ENCODE measurements at places on chromosomes 1 and 21.

GRCh38 chr1:83087851-83088250, 911.1 kb downstream of the TTLL7 start:
- no peak for DNase-seq

DNA sequence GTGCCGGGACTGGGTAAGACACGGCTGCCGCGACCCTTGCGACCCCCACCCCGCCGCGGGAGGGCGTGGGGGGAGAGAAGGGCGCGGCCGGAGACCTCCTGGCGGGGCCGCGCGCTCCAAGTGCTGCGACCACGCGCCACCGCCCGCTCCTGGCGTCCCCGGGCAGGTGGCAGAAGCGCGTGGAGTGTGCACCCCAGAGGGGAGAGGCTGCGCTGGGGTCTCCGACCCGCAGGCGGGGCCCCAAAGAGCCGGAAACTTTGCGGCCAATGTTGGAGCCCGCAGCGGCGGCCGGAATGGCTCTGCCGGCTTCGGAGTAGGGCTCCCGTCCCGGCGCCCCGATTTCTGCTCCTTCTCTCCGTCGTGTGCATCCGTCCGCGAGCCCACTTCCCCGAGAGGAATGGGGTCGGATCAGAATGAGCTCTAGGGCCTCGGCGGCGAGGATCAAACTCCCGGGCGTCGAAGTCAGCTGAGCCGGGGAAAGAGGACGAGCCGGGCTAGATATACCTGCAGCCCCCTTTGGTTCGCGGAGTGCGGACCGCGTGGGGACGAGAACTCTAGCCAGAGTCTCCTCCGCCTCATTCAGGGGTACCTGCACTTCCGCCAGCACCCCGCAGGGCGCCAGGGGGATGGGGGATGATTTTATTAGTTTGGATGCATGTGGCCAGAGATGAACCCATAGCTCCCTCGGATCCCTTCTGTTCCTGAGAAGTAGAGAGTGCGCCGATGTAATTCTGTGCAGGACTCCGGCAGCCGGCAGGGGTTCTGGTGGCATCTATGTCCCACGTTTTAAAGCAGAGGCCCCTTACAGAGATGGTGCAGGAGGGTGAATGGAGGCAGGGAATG, 751 bp downstream of the STUM start:
- peak; percentile 1 for DNase-seq

GRCh38 chr1:151130987-151131586, 15.3 kb downstream of the SEMA6C start:
- DNase-seq: peak; percentile 61

DNA sequence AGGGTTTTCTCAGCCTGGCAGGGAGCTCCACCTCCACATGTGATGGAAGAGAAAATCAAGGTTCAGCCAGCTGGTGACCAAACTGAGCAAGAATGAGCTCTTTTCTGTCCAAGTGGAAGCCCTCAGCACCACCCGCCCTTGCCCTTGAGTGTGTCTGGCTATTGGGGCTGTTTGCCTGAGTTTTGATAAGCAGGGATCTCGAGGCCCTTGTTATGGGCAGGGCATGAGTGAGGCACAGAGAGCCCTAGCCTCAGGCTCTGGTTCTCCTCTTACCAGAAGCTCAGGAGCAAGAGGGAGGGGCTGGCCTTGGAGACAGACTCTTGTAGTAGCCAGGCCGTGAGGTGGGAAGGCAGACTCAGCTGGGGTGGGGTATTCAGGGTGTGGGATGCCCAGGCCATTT, 37.5 kb upstream of the ARF1 start:
- DNase-seq: no peak

- DNase-seq: no peak
Observed at GRCh38 chr21:30234643-30235042, 18.7 kb upstream of the CLDN8 start.

GRCh38 chr1:25643929-25644328, 27.3 kb downstream of the MAN1C1 start:
- no peak for DNase-seq

DNA sequence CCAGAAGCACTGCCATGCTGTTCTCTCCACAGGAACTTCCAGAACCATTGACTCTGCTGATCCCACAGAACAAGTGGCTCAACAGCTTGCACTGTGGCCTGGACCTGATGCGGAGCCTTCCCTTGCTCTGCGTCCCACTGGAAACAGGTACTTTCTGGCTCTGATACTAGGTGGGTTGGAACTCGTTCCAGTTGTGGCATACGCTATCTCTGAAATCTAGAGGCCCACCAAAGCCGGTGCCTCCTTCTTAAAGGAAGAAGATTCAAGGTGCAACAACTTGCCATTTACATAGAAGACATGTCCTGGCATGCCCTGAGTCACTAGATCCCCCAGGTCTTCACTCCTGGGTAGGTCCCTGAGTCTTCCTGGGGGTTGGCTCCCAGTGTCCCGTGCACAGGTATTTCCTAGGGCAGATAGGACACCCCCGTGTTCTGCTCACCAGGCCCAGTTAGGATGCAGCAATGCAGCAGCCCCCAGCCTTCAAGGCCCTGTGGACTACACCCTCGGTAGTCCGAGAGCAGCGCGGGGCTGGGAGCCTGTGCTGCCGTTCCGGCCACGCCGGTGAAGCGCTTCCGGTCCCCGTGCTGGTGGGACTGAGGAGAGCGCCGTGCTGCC, 10.8 kb upstream of the PCBP3 start:
- no peak for DNase-seq

GRCh38 chr1:57423656-57424211, at the start of gene DAB1:
Gene DAB1 (minus strand): TSS chr1:57424060. CDS start chr1:57291030, 133,030 bp downstream.
- DNase-seq: no peak

GRCh38 chr1:9438431-9439073, 100.7 kb upstream of the SLC25A33 start:
- DNase-seq: no peak

DNA sequence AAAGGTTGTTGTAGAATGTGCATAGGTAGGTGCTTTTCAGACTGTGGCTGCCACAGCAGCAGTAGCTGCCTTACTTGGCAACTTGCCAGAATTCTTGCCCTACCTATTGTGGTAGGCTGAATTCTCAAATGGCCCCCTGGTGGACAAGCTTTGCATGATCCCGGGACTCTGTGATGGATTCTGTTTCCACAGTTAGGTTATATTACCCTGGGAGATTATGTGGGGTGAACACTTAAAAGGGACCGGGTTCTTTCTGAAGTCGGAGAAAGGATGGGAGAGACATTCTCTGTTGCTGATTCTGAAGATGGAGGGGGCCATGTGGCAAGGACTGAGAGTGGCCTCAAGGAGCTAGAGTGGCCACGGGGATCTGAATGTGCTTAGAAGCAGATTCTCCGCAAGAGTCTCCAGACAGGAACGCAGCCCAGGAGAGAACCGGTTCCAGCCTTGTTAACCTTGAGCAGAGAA, 32.1 kb upstream of the KCNE1 start:
- DNase-seq: peak; percentile 33

DNA sequence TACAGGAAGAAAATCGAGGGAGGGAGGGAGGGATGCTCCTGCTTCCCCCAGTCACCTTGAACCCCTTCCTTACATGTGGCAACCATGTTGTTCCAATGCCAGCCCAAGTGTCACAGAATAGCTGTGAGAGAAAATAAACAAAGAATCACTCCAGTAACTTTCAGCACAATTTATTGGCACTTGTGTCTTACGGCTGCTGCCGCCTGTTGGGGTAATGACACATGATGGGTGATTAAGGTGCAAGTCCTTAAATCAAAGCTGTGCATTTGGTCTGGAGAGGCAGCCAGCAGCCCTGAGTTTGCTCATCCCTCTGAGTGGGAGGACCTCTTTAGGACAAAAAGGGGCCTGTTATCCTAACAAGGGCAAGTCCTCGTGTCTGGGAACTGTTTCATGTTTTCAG, 377.7 kb downstream of the PCP4 start:
- DNase-seq: no peak

DNA sequence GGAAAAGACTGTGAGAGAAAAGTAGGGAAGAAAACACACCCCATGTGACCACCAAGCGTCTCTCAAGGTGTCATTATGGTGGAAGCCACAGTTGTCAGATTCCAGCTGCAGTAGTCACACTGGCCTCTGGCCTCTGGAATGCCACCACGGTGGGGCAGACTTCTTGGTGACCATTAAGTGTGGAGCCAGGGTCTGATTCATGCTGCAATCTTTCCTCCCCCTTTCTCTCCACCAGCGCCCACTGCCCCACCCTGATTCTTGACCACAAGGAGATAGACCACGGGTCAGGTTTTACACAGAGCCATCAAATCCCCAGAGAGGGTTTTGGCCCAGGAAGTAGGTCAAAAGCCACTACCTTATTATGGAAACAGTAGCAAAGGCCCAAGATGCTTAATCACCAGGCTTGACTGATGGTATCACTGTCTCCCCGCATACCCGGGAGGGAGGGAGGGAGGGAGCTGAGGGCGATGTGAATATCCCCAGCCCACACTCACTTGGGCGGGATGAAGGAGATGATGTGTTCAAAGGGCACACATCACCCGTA, 52.7 kb upstream of the GRHL3 start:
- DNase-seq: no peak

- no peak for DNase-seq
Observed at GRCh38 chr1:209743145-209743482, 12.7 kb upstream of the TRAF3IP3 start.

GRCh38 chr1:198969981-198970380, 331.1 kb downstream of the PTPRC start:
- no peak for DNase-seq

DNA sequence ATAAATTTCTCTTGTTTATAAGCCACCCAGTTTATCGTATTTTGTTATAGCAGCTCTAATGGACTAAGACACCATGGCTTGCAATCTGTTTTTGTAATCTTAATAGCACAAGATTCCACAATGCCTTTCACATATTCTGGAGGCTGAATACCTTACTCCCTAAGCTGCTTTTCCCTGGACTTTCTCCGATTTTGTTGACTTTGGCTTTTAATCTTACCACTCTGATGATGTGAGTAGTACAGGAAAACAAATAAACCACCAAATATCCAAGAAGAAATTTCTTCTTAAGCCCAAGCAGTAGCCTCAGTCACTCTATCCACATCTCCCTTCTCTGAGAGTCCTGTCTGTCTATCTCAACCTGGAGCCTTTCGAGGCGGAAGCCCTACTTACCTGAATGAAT, 838.6 kb downstream of the LTN1 start:
- no peak for DNase-seq

DNA sequence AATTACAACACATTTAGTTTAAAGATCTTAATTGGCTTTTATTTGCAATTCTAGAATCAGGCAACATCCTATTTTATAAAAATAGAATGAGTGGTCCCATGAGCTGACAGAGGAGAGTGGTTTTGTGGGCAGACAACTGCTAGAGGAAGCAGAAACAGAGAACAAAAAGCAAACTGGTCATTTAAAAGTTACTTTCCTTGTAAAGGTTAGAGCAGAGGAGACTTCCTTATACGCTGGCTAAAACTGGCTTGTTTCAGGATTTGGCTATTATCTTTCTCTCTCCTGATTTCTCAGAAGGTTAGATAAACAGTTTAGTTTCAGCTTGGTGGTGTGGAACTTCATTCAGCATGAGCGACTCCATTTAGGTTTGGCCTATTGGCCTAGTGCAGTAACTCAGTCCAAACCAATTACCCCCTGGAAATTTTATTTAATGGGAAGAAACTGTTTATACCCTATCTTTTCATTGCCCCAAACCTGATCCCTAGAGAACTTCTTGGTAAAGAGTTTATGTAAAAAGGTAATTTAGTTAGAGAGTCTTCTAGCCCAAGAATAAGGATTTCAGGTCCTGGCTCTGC, 32.2 kb upstream of the IL20 start:
- no peak for DNase-seq

GRCh38 chr21:31132574-31133242, 94.4 kb upstream of the KRTAP19-8 start:
- DNase-seq: peak; percentile 50

GRCh38 chr1:235864469-235864868, 2.2 kb downstream of the LYST start:
- no peak for DNase-seq

GRCh38 chr21:15022608-15023261, 42.1 kb downstream of the NRIP1 start:
- no peak for DNase-seq

All from stimulated activated CD4-positive, alpha-beta T cell treated with anti-CD3 and anti-CD28 coated beads, Interleukin-12 subunit alpha, Interleukin-12 subunit beta, amount 100 ng/mL, for 24 hours (primary cell).